ENCODE measurements at places on chromosomes 4 and X.

DNA sequence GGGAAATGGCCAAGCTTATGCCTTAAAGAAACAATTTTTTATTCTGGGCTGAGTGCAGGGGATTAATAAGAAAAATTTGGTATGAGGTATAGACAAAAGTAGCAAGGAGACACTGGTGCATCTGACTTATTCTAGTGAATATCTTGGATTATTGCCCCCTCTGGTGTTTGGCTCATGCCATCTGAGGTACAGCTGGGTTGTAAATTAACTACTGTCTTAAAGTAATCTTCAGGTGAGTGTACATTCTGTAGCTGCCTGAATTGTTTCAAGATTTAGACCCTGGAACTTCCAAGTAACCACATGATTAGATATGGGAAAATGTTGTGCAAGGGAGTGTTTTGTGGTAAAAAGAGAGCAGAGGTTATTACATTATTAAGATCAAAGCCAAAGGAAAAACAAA lies 988.7 kb downstream of the FAM133A start:
- no peak for DNase-seq

GRCh38 chr4:80173401-80173800 lies 23.9 kb upstream of the PRDM8 start:
- no peak for DNase-seq

DNA sequence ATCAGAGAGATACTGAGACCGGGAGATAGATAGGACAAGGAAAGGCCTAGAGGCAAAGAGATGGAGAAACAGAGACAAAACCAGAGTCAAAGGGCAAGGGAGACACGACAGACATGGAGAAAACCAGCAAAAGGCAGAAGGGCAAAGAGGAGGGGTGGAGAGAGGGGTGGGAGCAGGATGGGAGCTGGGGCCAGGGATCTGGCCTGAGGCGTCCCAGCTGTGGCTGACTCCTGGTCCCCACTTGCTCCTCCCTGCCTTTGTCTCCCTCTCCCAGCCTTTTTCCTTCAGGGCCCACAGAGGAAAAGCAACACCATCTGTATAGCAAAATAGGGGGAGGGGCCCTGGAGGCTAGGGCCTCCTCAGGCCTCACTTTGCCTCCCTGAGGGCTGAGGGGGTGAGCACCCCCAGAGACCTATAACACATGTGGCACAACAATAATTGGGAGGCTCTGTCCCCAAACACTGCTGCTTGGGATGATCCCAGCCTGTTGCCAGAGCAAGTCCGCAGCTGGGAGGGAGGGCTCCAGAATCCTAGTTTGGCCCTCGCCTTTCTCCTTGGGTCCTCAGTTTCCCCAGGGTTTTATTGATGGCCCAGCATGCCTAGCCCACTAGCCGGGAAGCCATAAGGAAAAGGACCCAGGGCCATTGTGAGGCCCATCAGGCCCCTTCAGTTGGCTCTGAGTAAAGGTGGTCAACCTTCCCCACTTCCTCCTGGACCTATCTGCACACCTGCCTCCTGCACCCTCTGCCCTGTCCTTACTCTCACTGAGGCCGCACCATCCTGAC lies 96.8 kb downstream of the PJA1 start:
- DNase-seq, result no peak

GRCh38 chr4:42296196-42296595 lies 101.1 kb upstream of the SHISA3 start:
- DNase-seq, result no peak

- DNase-seq, result no peak
Observed at GRCh38 chr4:93061826-93062225, 758.1 kb downstream of the GRID2 start.

DNA sequence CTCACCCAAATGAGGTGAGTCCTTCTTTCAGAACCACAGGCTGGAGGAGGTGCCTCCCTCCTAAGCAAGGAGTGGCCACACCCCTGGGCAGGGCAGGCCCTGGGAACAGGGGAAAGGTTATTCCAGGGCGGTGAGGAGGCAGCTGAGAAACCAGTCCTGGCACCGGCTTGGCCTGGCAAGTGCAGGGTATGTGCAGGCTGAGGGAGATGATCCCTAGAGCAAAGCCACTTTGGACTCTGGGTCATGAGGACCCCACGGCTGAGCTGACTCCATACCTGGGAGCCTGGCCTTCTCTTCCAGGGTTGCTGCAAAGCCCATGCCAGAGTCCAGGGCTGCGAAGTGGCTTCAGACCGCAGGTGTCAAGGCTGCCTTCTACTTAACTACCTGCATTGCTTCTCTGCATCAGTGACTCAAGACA lies 49.5 kb upstream of the HELT start:
- DNase-seq, result no peak

- no peak for DNase-seq
Observed at GRCh38 chrX:81390237-81390636, 188.3 kb downstream of the SH3BGRL start.

GRCh38 chr4:141957416-141957815 lies 321.0 kb downstream of the IL15 start:
- no peak for DNase-seq

- DNase-seq, result no peak
Observed at GRCh38 chr4:20612313-20612712, 87.9 kb upstream of the PACRGL start.

DNA sequence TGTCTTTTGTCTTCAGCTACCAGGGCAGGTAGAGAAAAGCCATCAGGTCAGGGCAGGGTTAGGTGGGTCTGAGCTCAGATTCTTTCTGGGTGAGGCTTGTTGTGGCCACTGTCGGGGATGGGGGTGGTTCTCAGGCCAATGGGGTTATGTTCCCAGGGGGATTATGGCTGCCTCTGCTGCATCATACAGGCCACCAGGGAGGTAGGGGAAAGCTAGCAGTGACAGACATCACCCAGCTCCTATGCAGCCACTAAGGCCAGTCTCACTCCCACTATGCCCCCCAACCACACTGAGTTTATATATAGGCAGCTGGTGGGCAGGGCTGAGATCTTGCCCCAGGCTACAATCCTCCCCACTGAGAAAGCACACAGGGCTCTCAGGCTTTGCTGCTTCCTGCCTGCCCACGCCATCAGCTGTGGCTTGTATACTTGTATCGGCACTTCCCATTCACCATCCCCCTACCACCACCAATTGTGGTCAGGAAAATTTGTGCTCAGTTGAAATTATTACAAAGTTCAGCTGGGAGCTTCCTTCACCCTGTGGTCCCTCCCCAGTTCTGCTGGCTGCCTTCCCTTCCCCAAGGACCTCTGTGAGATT lies 72.6 kb upstream of the PTPN13 start:
- DNase-seq, result no peak

DNA sequence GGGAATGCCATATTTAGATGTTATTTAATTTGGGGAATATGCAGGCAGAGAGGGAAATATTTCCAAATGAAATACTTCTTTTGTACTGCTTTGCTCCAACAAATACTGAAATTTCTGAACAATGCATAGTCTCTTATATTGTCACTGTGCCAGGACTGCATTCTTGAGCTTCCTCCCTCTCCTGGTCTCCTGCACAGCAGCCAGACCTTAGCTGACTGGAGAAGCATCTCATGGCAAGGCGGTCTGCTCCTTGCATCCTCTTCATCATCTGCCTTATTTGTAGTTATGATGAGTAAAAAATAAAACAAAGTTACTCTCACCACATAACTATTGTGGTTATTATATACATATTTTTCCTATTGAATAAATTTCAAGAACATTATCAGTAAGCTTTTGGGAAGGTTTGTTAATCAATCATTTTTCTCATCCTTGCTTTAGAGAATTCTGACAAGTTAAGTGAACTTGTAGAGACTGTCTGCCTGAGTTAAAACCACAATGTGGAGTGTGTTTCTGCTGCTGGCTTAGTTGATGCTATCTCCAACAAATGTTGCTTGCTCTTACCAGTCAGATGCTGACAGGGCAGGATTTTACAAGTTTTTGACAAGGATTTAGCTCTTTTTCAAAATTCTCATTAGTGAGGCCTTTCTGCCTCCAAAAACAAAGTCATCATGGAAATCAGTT lies 153.6 kb downstream of the SOWAHB start:
- no peak for DNase-seq

DNA sequence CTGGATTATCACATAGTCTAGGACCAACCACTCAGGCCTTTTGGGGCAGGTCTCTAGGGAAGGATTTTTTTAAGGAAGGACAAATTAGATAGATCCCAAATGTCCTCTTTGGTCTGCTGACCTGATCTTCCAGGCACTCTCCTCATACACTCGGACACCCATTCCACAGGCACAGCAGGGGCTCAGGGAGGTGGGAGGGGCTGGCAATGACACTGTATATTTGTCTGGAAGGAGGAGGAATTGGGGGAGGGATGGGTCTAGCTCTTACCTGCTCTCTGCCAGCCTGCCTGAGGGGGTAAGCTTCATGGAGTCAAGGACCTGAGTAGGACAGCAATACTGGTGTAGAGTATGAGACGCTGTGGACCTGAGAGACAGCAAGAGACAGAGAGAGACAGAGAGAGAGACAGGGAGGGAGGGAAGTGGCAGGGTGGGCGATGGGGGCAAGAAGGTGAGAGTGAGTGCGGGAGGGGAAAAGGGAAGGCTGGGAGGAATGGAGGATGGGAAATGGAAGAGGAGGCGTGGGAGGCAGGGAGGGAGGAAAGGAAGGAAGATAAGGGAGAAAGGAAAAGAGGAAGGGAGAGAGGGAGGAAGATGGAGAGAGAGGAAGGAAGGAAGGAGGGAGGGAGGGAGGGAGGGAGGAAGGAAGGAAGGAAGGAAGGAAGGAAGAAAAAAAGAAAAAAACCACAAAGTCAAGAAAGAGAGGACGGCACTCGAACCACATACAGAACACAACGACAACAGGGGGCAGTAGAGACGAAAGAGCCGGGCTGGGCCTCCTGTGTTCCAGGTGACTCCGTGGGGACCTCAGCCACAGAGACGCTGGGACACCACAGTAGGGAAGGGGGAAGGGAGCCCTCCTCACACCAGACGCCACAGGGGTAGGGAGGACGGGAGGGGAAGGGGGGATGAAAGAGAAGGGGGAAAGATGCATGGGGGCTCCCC lies 1.8 kb downstream of the IQSEC2 start:
- no peak for DNase-seq

DNA sequence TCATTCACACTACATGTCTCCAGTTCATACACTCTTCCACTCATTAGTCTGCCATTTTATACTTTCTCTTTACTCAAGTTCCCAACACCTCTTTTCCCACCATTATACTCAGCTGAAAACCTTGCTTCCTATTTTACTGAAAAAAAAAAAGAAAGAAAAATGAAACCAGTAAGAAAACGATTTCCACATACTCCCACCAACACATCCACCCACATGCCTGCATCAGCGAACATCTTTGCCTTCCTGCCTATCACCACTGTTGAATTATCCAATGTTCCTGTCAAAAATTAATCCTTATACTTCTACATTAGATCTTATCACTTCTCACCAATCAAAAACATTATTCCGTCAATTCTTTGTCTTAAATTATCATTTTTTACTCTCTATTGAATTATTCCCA lies 188.1 kb upstream of the FAM241A start:
- DNase-seq, result no peak

DNA sequence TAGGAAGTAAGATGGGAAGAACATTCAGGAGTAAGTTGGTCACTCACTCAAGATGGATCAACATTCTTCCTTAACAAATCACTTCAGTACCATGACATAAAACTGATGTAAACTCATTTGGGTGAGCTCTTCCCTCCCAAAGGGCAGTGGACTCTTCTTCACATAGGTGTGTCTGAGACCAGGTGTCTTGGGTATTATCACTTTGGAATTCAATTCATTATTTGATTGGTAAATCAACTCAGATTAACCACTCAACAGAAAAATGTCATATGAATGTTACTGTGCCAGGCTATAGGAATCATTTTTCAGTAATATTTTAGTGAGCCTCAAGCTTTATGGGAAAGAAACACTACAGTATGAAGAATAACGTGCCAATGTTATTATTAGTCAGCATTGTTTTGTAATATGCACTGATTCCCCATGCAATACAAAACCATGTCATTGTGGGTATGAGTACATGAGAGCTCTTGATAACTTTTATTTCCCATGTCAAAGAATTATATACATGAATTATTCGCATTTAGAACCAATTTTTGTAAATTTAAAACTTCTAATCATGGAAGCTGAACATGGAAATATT lies 58.6 kb upstream of the ETNPPL start:
- DNase-seq, result no peak

DNA sequence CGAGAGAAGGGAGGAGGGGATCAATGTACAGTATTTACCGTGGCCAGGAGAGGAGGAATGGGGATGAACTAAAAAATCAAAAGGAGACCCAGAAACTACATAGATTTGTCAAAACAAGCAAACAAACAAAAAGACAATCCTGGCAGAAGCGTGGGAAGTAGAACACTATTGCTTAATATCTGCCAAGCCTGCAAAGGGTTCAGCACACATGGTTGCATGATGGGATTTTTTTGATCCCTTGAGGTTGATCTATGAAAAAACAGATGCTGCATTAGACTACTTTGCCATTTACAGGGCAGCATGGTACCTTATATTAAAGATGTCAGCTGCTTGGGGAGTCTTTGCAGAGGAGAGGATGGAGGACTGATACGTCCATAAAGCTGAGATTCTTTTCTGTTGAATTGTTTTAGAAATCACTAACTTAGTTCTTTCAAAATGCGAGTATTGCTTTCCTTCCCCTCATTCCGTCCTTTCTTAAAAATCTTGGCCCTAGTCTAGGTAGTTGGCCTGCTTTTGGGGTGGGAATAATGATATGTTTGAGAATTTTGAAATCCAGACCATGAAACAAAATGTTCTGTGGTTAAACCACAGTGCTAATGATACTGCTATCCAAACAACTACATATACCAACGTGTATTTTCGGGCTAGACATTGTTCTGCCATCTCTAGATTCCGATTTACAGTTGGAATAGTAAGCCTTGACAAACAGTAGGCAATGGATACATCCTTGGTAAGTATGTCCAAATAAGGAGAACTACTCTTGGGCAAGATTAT lies 39.6 kb upstream of the TMEM150C start:
- no peak for DNase-seq

DNA sequence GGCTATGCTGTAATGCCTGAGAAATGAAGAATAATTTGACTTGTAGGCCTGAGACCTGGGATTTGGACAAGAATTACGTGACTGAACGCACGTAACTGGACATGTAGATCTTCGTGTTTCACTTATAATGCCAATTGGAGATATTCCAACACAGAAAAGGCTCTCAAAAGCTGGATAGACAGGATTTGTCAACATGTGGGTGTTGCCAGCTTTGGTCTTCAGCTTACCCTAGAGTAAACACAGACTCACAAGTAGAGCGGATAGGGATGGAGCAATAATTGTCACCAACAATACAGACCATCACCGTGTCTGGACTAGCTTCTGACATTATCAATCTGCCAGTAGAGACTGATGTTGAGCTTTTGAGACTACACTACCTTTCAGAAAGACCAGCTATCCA lies 1511.0 kb upstream of the ADGRL3 start:
- no peak for DNase-seq

GRCh38 chr4:121182296-121182695 lies 18.2 kb upstream of the TNIP3 start:
- peak; percentile 14 for DNase-seq

All from HTR-8/SVneo (cell line).